ENCODE measurements at places on chromosomes 2 and 18. TPM values are rescaled to one million over a fixed set of nuclear protein-coding genes. Genes with fewer than 3 reads are reported as not detected.

The SOWAHC gene
- total RNA-seq: 34.4 TPM

The ZCCHC2 gene
- 7.2 TPM for total RNA-seq

The ST6GAL2 gene
- total RNA-seq: 117 TPM

The DNAJC5G gene
- total RNA-seq: not detected

DNA sequence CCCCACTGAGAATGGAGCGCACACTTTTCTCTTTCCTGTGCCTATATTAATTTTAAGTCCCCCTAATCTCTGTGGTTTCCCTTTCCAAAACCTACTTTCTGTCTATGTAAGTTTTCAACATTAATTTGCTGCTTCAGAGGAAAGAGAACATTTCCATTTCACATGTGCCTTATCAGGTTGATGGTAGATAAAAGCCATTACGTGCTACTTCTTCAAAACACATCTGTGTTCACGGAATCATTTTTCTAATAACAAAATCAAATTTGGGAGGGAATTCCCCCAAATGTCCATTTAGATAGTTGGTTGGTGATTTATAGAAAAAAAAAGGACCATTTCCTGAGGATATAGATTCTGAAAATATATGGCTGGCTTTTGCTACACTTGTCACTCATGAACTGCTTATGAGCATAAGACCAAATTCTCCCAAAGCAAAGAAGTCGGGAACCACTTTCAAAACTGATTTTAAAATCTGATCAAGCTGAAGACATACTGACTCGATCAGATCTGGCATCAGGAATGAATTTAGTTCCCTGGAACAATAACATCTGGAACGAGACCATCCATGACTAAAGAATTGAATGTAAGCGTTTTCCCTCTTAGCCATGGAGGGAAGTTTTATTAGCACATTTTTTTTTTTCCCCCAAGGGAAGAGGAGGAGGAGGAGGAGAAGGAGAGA, 8.2 kb downstream of the PTGR3 start:
- DNase-seq: no peak

DNA sequence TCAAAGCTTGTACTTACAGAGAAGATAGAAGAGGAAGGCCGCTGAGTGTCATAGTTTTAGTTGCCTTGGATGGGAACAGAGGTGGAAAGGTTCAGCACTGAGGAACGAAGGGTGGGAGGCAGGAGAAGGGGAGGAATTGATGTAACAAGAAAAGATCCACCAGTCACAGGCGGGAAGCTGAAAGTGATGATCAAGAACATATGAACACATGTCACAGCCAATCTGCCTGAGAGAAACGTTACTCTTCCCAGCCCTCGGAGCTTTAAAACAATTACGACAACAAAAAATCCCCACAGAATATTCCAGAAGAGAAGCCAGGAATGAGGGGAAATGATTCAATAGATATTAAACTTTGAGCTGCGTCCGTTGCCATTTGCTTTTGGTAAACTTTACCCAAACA, 87.1 kb downstream of the TSHZ1 start:
- DNase-seq: no peak

- no peak for DNase-seq
These were observed 4.2 kb upstream of the MYO7B start for GRCh38 chr2:127531221-127531648.

- no peak for DNase-seq
These were observed 150.0 kb upstream of the GALNT5 start for GRCh38 chr2:157107460-157107859.

DNA sequence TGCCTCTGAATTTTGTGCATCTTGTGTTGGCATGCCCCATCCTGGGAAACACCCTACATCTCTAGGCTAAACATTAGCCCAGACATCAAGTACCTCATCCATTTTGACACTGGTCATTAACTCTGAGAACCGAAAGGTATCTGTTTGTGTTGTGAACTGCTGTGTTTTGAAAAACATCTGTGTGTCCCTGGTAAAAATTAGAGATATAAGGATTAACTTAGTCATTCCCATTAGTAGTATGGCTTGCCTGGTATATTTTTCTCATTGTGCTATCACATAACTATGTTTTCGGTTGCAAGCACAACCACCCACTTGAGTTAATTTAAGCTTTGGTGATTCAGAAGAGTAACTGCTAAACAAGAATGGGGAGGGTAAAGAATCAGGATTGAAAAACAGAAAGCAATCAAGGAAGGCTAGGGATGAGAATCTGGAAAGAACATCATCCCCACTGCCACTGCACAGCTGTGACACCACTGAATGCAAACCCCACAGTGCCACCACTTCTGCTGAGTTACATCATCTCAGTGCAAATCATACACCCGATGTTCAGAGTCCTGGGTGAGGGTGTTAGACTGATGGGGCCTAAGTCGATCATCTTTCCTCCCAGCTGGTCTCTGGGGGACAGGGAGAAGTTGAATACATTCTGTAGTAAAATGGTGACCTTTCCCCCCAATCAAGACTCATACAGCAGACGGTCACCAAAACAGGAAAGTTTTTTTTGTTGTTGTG, 234.0 kb downstream of the EPHA4 start:
- no peak for DNase-seq
